Stimulated activated CD8-positive, alpha-beta memory T cell treated with anti-CD3 and anti-CD28 coated beads, Interleukin-15, amount 100 ng/mL, for 4 hours (primary cell): ENCODE measurements at places on chromosomes 5 and 9.

- DNase-seq, result no peak
These were observed 746 bp downstream of the RGS3 start for GRCh38 chr9:113464286-113464660.

DNA sequence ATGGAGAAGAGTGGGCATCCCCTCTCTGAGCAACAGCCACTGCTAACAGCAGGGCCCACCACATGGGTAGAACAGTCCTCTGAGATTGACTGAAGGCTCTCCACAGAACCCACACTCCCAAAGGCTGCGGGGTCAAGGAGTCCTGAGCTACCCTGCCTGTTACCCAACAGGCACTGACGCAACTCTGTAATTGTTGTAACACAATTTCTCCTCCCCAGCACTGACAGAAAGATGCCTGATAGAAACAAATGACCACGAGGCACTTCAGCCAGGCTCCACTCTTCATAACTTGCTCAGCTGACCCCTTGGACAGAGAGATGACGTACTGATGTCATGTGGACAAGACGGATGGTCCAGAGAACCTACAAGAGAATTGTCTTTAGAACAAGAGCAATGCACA is 220.7 kb downstream of the SPOCK1 start:
- no peak for DNase-seq

- no peak for DNase-seq
These were observed 6.9 kb upstream of the OTP start for GRCh38 chr5:77645158-77645994.

DNA sequence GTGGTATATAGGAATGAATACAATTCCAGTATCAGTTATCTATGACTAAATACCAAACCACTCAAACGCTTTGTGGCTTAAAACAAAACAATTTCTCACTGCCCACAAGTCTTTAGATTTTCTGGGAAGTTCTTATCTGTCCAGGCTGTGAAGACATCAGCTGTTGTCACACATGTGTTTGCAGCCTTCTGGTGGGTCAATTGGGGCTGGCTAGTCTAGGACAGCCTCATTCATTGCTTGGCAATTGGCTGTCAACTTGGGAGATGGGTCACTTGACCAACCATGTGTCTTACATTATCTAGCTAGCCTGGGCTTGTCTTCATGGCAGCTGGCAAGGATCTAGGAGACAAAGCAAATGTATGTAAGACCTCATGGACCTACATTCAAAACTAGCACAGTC is 53.8 kb upstream of the PAPPA start:
- no peak for DNase-seq

GRCh38 chr9:90287567-90288274 is 354.9 kb downstream of the DIRAS2 start:
- no peak for DNase-seq

GRCh38 chr5:117131048-117131679 is 556.5 kb upstream of the SEMA6A start:
- no peak for DNase-seq

DNA sequence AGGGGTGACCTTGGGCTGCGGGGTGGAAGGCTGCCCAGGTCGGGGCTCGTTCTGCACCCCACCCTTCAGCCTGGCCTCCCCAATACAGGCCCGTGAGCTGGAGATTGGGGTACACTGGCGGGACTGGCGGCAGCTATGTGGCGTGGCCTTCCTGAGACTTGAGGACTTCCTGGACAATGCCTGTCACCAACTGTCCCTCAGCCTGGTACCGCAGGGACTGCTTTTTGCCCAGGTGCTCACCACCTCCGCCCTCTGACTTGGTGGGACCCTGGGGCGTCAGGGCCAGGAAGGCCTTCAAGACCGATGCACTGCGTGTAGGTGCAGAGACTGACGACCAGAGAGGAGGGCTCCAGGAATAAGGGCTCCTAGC is 10.5 kb downstream of the ZDHHC12 start:
- no peak for DNase-seq

DNA sequence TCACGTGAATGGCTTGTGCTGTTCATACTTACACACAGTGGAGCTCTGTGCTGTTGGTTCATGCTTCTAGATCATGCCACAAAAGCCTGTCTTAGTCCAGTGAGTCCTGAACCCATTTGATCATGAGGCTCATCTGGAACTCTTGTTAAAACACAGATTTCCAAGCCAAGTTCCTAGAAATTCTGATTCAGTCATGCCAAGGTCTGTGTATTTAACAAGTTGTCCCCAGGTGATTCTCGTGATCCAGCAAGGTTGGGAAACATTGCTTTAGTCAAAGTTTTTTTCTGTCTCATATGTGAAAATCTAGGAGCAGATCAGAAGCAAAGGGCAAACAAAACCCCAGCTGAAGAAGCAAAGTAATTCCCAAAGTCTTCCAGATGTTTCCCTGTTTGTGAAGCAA is 112.5 kb upstream of the GAS1 start:
- DNase-seq, result no peak

GRCh38 chr9:91291866-91292265 is 69.9 kb downstream of the AUH start:
- no peak for DNase-seq

DNA sequence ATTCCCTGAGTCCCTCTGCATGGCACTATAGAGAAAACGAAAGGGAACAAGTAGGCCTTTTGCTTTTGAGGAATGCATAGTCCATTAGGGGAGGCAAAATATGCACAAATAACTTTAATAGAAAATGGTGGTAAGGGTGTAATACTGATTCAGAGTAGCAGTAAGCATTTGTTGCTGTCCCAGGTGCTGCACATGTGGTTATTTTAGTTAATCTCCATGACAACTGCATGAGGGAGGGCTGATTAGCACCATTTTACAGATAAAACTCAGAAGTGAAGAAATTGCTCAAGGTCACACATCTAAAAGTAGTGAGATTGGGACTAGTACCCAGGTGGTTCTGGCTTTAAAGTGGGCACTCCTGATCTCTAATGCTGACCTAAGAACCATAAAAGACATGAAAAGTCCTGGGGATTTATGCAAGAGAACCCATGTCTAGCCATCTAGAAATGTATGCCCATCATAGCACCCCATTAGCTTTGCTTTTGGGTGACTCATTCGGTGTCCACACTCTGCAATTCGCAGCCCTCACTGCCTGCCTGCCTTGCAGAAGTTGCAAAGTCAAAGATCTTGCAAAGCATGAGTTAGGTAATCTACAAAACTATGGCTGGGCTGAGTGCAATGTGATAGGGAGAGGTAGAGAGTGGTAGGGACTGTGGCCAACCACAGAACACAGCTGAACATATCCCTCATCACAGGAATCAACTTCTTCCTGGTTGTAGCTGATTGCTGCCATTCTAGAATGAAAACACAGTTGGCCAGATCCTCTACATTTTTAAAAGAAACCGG is 195.2 kb downstream of the PTTG1 start:
- DNase-seq, result no peak

- no peak for DNase-seq
These were observed 14.3 kb downstream of the WNK2 start for GRCh38 chr9:93198117-93198837.

DNA sequence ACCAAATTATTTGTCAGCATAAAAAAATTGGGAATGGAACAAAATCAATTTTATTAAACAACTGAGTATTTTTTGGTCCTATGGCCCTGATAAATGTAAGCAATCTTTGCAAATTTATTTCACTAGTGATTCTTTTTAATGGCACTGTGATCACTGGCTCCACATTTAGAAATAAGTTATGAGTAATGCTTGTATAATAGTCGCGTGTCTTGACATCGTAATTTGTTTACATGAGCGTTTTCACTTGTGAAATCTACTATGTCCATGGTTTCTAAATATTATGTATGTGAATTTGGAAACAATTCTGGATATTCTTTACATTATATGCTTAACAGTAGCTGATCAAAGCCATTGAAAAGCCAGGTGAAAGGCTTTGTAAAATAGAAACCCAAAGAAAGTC is 817.5 kb downstream of the EFNA5 start:
- DNase-seq, result no peak

GRCh38 chr9:77218612-77219011 is 41.3 kb downstream of the VPS13A start:
- no peak for DNase-seq

GRCh38 chr5:66138637-66139317 is 5.3 kb upstream of the SREK1 start:
- DNase-seq, result no peak

GRCh38 chr5:73215531-73215890 is 42.5 kb downstream of the TMEM174 start:
- no peak for DNase-seq

DNA sequence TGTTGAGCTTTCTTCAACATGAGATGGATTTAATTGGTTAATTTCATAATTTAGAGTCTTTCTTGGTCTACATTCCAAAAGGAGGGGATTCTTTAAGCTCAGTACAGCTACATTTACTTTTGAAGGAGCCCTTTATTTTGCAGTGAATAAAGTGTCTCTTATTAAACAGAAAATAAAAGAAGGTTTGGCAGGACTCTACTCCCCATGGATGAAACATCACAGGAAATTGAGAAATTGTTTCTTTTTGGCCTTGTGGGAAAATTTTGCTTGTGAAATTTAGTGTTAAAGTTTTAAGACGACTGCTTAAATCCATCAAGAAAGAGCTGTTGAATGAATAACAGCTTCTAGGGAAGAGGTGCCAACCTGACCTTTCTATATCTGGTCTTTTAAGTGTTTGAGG is 187.7 kb downstream of the NTRK2 start:
- no peak for DNase-seq

DNA sequence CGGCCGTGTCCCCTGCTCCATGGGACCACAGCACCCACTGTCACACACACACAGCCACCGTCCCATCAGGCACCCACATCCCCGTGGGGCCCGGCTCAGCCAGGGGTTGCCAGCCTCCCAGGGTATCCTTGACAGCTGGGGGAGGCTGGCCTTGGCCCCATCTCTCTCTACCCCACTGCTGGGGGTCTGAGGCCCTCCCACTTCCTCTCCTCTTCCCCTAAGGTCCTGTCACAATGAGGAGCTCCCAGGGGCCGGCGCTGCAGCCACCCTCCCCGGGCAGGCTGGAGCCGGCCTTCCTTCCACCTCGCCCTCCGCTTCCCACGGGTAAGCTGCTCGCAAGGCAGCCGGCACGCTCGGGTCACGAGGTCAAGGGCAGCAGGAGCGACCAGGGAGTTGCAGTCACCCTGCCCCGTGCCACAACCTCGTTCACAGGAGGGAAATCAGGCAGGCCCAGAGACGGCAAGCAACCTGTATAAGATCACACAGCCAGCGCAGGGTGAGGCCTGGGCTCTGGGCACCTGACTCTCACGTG is 38.6 kb upstream of the NOTCH1 start:
- no peak for DNase-seq

GRCh38 chr5:137172258-137172657 is 326.9 kb downstream of the SPOCK1 start:
- no peak for DNase-seq

GRCh38 chr5:127085371-127085770 is 12.1 kb upstream of the C5orf63 start:
- DNase-seq, result no peak

DNA sequence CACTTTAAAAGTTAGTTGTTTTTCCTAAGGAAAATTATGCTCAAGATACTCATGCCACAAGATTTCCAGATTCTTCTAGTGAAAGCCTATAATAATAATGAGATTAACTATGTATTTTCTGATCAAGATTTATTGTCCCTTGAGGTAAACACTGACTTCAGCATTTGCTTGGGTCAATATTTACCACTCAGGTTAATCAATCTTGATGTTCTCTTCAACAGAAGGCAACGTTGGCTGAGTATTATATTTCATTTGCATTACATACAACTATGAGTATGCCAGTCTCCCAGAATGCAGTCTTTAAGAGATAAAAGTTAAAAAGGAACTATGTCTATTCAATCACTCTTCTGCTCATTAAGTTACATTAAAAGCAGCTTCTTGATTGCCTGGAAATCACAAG is 115.6 kb downstream of the GPR21 start:
- DNase-seq, result no peak

- no peak for DNase-seq
These were observed 38.0 kb downstream of the KIF24 start for GRCh38 chr9:34291023-34291422.

DNA sequence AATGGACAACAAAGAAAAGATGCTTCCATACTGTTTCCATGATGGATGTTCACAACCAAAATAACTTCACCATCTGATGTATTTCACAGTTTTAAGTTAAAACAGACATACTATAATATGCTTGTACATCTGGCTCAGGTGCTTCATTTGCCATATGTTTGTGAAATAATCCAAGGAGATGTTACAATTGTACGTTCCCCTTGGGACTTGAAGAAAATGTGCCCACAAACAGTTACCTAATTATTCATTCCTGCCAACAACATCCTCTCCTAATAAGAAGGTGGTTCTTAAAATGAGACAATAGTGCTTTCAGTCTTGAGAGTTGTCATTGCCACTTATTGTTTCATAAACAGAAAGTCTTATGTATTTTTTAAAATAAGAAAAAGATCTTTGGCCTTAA is 33.1 kb upstream of the SMARCA2 start:
- DNase-seq, result no peak

DNA sequence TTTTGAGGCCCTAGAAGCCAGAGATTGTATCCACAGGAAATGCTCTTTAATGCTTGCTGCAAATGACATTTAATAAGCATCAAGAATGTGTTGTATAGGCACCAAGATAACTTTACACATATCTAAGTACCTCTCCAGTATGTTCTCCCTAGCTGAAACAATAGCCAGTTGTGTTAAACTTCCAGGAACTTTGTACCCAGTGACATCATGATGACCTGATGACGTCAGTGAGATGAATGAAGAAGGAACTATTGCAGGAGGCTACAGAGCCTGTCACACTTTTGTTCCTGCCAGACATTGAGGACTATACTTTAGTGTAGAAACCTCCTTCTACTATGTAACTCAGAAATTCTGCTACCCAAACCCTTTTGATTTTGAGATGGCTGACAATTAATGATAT is 129.8 kb downstream of the CD180 start:
- DNase-seq, result no peak

- DNase-seq, result no peak
These were observed 21.1 kb downstream of the SAR1B start for GRCh38 chr5:134611515-134611914.

- no peak for DNase-seq
These were observed 10.3 kb downstream of the TRIM7 start for GRCh38 chr5:181194489-181195248.

- no peak for DNase-seq
These were observed 68.5 kb downstream of the WWC1 start for GRCh38 chr5:168359820-168360460.

- no peak for DNase-seq
These were observed 23.6 kb upstream of the TNFSF8 start for GRCh38 chr9:114953959-114954358.

GRCh38 chr5:176677209-176677939 is 30.1 kb downstream of the TSPAN17 start:
- DNase-seq, result no peak

GRCh38 chr9:113309204-113309813 is 6.1 kb upstream of the RNF183 start:
- no peak for DNase-seq
